Omental fat pad (tissue), 4 donors: ENCODE measurements at places on chromosomes 7 and 10. TPM values are rescaled to one million over a fixed set of nuclear protein-coding genes. Genes with fewer than 3 reads are reported as not detected.

GRCh38 chr10:93752761-93753160 lies 5.0 kb upstream of the LGI1 start:
- DNase-seq, result no peak

- no peak for DNase-seq
These were observed 85.9 kb upstream of the UNC5B start for GRCh38 chr10:71126432-71126831.

- DNase-seq, result no peak
These were observed 41.3 kb upstream of the FAM180A start for GRCh38 chr7:135789956-135790355.

DNA sequence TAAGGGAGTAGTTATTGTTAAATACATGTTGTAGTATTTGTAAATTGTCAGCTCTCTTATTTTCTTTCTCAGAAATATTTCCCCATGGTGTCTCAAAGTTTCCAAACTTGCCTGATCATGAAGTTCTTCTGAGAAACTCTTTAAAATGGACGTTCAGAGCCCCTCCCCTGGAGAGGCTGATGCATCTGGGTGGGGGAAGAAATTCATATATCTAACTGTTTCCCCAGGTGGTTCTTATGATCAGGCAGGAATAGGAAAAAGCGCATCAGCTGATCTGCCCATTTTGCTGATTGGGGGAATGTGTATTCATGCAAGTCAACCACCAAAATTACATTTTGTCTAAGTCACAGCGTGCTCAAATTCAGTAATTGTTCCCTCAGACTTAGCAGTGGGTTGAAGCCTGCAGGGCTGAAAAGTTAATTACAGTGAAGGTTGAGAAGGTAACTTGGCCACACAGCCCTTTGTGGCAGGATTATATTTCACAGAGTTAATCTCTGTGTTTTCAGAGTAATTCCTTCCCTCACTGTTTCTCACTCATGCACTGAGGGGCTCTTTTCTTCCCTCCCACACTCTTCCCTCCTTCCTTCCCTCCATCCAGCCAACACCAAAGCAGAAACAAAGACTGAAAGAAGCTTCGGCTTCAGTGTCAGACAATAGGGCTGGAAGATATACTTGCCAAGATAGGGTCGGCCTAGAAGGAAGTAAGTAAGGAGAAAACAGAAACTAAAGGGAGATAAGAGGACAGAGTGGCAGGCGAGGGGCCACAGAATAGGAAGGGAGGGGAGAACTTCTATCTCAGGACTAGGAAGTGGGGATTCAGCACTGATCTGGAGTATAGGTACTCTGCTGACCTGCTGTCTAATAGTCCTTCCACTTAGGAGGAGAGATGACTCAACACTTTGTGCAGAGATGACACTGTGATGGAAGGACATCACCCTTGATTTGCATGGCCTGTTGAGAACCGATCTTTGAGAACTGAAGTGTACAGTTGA lies 50.5 kb upstream of the STARD3NL start:
- no peak for DNase-seq

GRCh38 chr7:84712374-84713121 lies 474.3 kb downstream of the SEMA3D start:
- DNase-seq, result no peak

Gene GCK
- 0.38 TPM for total RNA-seq
